Stimulated activated CD4-positive, alpha-beta T cell treated with anti-CD3 and anti-CD28 coated beads, Interleukin-1b, Interleukin-23, amount 100 ng/mL, for 4 hours (primary cell): ENCODE measurements at places on chromosomes 2 and 18.

- DNase-seq, result no peak
Observed at GRCh38 chr2:233012301-233012971, 620 bp downstream of the NGEF start.

- no peak for DNase-seq
Observed at GRCh38 chr2:46647041-46647440, 167.7 kb downstream of the TMEM247 start.

DNA sequence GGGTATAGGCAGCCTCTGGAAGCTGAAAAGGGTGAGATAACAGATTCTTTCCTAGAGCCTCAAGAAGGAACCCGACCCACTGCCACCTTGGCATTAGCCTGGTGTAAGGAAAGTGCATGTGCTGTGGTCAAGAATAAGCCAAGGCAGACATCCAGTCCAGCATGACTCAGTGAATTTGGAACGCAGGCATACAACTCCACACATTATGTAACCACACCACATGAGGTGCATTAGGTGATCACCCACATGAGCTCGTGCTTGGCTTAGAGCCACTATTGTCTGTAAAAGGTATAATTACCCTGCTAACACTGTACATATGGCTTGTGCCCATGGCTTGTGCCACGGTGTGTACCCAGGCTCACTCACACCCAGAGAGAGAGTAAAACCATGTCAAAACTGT lies 583.7 kb upstream of the HNMT start:
- DNase-seq, result no peak

- DNase-seq, result no peak
Observed at GRCh38 chr2:171531836-171532450, 9.7 kb downstream of the CYBRD1 start.

DNA sequence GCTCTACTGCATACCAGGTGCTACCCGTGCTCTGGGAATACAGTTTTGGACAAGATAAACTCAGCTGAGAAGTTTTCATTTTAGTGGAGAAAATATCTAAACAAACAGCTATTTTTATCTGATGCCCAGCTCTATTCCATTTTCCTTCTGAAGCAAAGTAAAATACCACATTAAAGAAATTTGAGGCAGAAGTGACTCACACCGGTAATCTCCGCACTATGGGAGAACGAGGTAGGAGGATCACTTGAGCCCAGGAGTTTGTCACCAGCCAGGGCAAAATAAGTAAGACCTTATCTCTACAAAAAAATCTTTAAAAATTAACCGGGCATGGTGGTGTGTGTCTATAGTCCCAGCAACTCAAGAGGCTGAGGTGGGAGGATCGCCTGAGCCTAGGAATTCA lies 416.2 kb upstream of the LYPD1 start:
- no peak for DNase-seq

GRCh38 chr2:175804122-175804521 lies 197.9 kb downstream of the LNPK start:
- DNase-seq, result no peak

GRCh38 chr2:114010001-114010400 lies 120.1 kb downstream of the ACTR3 start:
- DNase-seq, result no peak

- DNase-seq, result no peak
Observed at GRCh38 chr2:178128836-178129630, 16.8 kb downstream of the RBM45 start.

- no peak for DNase-seq
Observed at GRCh38 chr18:72223733-72224132, 320.4 kb downstream of the CBLN2 start.

DNA sequence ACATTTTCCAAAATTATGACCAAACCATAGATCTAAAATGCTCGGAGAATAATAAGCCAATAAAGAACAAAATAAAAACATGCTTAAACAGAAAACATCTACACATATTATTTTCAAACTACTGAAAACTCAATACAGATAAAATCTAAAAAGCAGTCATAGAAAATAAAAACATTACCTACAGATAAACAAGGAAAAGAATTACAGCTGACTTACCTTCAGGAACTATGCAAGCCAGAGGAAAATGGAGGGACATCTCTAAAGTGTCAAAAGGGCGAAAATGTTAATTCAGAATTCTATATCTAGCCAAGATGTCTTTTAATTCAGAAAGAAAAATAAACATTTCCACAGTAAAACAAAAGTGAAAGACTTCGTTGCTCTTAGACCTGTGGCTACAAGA lies 112.9 kb upstream of the GYPC start:
- DNase-seq, result no peak
